ENCODE measurements at places on chromosomes 4 and X.

DNA sequence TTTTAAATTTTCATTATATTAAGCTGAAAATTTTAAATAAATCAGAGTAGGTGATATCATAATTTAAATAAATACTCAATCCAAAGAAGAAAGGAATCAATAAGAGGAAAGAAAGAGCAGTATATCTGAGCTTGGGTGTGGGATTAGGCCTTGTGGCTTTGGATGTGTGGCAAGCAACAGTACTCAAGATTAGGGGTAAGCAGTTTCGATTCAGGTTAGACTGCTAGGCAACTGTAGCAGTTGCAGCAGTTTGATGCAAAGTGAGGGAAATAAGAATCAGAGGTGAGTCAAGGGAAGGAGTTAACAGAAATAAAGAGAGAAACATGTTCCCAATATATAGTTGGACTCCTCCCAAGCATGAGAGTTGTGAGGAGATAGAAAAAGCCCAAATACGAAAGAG, 599.6 kb upstream of the KLHL4 start:
- DNase-seq: no peak

DNA sequence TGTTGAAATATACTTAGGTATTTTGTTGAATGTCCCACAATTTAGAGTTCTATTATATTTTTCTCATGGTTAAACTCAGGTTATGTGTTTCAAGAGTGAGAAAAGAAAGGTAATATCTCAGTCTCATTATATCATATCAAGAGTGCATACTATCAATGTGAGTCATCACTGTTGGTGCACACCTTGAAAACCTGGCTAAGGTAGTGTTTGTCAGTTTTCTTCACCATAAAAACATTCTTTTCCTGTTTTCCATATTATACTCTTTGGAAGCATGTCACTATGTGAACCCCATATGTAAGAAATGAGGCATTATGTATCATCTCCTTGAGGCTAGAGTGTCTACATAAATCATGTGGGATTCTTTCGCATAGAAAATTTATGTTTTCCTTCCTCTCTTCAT, 307.6 kb upstream of the CTSO start:
- DNase-seq: no peak

- DNase-seq: no peak
These were observed 53.8 kb downstream of the RAP1GDS1 start for GRCh38 chr4:98314791-98315565.

DNA sequence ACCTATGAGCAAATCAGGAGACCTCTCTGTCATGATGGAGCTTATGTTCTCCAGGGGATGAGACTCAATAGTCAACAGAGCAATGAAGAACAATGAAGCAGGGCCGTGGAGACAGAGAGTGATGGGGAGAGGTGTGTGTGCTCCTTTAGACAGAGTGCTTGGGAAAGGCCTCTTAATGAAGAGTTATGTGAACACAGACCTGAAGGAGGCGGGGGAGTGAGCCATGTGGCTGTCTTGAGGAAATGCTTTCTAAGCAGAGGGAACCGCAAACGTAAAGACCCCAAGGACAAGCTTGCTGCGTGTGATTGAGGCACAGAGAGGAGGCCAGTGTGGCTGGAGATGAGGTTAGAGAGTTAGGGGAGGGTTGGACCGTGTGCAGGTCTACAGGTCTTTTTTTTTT, 53.1 kb downstream of the CHRNA9 start:
- DNase-seq: no peak

DNA sequence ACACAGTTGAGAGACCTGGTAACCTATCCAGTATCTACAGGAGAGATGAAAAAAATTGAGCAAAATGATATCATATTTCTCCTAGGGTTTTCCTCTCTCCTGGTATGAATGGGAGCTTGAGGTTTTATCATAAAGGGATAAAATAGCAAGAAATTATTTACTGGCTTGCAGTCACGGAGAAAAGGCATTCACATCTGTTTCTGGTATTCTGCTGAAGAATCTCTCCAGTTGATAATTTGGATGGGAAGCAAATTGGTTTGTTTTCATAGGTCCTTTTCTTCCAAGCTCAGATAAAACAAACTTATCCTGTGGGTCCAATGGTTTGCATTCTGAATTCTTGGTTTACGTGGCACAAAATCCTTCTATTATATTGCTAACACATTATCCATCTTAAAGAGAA, 83.1 kb upstream of the GYPA start:
- DNase-seq: no peak

Measured in activated T-cell treated with anti-CD3 and anti-CD28 coated beads for 48 hours (primary cell).